ENCODE measurements at places on chromosomes 1 and 21.
A peak's percentile ranks its signal among the peaks of the same experiment; 100 is the strongest.

- no peak for DNase-seq
Observed at GRCh38 chr1:33300673-33301072, 20.2 kb downstream of the A3GALT2 start.

GRCh38 chr1:179121159-179121938, 39.5 kb downstream of the TOR3A start:
- peak; percentile 76 for DNase-seq

- DNase-seq = no peak
Observed at GRCh38 chr1:75992312-75992711, 60.1 kb upstream of the ASB17 start.

DNA sequence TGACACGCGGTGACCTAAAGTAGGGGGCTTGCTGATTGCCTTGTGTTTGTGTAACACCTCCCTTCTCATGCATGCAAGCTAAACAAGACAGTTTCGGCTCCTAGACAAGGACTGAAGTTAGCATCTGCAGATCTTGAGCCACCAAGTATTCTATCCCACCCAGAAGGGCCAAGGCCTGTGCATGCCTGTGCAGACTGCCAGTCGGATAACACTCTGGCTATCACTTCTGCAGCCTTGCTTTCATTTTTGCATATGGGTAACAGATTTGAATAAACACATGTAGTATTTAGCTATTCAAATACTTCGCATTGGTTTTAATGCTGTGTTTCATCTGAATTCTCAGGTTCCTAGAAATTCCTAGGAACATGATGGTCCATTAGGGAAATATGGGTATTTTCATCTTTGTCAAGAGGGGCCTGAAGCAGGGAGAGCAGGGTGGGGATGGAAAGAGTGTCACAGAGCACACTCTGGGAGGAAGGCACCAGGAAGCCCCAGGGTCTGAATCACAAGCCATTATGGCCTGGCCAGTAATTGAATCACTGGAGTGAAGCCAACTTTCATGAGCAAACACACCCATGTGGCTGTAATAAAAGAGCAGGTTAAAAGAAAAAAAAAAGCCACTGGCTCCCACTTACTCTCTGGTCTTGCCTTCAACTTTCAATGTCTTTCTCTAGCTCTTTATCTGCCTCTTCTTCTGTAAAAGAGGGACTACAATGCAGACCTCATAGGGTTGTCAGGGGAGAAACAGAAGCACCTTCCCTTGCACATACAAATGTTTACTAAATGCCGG, 28.3 kb downstream of the GADD45A start:
- no peak for DNase-seq

- no peak for DNase-seq
Observed at GRCh38 chr1:58754073-58754613, 29.7 kb downstream of the JUN start.

- DNase-seq = peak; percentile 88
Observed at GRCh38 chr1:39238476-39238875, 34.0 kb downstream of the MACF1 start.

- no peak for DNase-seq
Observed at GRCh38 chr1:111585447-111586086, 34.0 kb upstream of the RAP1A start.

DNA sequence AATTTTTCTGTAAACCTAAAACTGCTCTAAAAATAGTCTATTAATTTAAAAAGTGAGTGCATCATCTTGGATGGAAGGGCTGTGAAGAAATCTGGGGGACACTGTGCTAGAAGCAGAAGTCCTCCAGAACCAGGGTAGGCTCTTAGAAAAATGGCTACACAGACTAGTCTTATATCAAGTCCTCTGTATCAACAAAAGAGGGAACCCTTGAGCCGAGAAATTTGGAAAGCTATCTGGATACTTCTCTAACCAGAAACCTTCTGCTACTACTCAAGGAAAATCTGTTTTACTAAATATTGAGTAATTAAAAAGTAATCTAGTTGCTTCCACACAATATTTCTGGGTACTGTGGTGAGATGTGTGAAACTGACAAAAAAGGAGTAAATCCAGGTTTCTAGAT, 92.1 kb downstream of the WDR3 start:
- DNase-seq = no peak

GRCh38 chr1:67717876-67718275, 32.9 kb downstream of the GADD45A start:
- DNase-seq = no peak

DNA sequence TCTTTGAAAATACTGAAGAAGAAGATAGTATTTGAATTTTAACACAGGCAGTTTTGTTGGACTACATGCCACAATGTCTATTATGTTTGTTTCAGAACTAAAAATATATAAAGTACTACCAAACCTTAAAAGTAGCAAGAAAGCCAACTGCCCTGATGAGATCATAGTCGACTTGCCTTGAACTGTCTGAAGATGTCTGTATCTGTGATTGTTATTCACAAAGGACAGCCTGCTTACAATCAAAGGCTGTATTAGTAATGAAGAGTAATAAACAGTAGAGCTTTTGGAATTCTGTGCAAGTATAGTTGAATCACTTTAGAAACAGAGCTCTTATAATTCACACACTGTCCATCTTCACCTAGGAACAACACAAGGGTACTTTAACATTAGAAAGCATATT, 228.3 kb downstream of the NCAM2 start:
- no peak for DNase-seq

DNA sequence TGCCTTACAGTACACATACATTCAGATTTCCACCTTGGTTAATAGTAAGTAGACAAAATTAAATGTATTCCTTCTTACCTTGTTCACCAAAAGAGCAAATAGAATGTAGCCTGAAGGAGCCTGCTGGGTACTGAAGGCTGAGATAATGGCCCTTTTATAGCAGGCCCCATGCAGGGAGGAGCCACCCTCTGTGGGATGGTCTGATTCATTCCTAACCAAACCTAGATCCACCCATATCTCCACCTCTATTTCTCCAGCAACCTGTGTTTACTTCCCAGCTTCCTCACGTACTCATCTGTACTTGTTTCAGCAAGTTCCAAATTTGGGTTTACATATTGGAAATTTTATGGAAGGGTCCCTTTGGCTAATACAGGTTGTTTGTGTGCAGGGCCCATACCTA, at the start of gene FLG:
FLG (minus strand) TSS at position 129 of the 400 bp plus-strand sequence. CDS start 9,783 bp downstream, outside the sequence.
- no peak for DNase-seq

All from putamen (tissue), 1 donor.